Germinal center (tissue), 1 donor: ENCODE measurements at places on chromosomes 2 and 18.

GRCh38 chr2:153808679-153809078 is 63.0 kb upstream of the GALNT13 start:
- no peak for DNase-seq

DNA sequence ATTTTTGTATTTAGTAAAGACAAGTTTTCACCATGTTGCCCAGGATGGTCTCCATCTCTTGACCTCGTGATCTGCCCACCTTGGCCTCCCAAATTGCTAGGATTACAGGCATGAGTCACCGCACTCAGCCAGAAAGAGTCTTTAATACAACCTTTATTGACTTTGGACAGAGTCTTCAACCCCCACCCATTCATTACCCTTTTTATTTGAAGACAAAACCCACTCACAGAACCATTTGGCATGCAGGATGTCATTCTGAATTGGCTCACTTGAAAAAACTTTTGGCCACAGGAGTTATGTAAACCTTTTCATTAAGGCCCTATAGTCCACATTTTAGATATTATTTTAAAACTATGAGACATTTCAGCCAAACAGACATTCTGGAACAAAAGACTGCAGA is 217.9 kb upstream of the RND3 start:
- DNase-seq, result no peak

- DNase-seq, result no peak
These were observed 27.3 kb downstream of the RFTN2 start for GRCh38 chr2:197647961-197648690.

DNA sequence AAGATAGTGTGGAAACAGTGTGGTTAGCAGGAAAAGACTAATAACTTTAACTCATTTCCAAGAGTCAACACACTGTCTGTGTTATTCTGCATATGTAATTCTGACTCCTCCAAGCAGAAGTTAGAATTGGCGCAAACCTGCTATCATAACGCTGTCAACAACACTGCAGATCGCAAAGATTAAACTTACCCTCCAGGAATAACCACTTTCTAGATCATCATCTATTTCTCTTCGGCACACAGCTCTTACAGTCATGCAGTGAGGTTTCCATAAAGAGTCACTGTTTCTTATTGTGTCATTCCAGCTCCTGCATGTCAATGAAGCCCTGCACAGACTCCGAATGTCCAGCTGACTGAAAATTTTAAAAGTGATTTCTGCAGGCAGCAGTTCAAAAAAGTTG is 2.4 kb downstream of the FBXO48 start:
- no peak for DNase-seq

DNA sequence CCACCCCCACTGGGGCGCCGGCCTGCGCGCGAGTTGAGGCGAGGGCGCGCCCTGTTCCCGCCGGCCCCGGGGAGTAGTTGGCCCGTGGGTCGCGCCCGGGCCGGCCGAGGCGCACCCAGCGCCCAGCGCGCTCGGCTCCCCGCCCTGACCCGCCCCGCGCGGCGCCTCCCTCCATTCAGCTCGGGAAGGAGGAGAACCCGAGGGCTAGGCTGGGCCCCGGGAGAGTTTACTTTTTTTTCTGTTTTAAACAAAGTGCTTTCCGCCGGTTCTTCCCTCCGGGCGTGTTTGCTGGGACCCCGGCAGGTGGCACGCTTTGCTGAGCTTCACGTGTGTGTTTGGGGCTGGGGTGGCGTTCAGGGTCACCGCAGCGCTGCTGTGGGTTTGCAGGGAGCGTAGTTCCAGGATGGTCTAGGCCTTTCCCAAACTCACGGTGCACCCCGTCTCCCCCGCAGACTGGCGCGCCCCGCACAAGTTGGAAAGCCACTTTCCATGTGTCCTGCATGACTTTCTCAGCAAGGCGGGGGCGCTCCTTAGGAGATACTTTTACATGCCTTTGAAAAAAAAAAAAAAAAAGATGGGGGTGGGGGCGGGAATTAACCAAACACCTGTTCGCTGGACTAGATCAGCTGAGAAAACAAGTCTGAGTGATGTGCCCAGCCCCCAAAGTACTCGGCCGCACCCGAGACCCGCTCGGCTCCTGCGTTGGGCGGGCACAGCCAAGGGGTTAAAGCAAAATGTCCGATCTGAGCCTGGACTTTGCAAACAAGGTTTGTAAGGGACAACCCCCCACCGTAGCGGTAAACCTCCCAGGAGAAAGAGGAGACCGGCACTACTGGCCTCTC is 825 bp downstream of the ITGA6 start:
- DNase-seq, result peak; percentile 40

- no peak for DNase-seq
These were observed 22.0 kb upstream of the POLR1B start for GRCh38 chr2:112520234-112520783.

GRCh38 chr2:60033325-60033724 is 520.1 kb downstream of the BCL11A start:
- no peak for DNase-seq

DNA sequence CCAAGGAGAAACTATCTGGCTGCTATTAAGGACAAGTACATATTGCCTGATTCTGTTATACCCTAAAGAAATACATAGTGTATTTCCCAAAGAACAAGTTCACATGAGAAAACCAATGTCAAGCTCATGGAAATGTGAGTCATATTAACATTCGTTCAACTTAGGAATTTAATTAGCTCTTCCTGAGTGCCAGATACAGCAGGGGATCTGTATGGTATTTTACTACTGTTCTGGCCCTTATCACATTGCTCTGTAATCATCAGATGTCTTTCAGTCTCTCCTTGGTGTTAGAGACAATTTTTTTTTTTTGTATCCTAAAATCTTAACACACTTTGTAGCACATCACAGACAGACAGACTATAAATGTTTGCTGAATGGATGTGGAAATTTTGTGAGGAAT is 395.0 kb upstream of the CRIM1 start:
- DNase-seq, result no peak

GRCh38 chr2:177175917-177176668 is 36.5 kb upstream of the HNRNPA3 start:
- no peak for DNase-seq

- no peak for DNase-seq
These were observed 1062.7 kb downstream of the DSC3 start for GRCh38 chr18:29979881-29980280.

DNA sequence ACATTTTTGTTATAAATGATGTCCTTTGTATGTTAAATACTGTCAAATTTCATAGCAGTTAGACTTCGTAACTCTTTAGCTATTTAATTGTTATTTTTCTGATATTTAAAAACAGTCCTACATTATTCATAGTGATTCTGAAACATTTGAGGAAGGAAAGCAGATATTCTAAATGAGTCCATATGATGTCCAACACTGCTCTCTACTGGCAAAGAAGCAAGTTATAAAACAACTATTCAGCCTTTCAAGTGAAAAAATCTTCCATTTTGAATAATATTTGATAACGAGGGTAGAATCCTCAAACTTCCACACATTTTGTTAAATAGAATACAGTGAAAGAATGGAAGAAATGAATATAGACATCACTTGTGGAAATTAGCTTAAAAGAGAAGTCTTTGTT is 220.8 kb downstream of the GULP1 start:
- no peak for DNase-seq

DNA sequence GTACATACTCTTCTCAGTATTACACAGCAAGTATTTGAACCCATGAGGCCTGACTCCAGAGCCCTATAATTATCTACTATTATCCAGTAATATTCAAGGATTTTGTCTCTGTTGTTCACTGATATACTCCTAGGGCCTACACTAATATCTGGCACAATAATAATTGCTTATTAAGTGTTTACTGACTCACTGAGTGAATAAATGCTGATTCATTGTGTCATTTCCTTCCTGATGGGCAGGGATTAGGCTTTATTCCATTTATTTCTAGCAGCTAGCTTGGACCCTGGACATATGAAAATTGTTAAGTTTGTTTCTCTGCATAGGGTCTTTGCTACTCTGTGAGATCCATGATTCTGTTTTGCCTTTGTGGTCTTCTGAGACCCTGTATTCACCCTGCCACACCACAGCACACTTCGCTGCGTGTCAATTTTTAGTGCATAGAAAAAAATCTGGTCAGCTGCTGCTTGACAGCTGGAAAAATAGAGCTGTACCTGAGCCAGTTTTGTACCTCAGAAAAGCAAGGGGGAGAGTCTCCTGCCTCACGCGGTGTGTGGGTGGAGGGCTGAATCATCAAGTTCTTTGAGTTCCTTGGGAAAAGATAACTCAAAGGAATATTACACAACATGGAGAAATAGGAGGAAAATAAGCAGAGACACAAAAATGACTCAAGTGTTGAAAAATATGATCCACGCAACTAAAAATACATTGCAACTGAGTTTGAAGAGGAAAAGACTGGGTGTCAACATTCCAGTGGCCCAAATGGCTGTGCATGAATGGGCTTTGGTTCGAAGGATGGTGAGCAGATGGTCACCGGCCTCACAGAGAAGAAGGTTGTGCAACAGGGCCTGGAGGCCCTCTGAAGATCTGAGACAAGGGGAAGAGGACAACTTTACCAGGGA is 18.9 kb upstream of the DPP4 start:
- no peak for DNase-seq

- DNase-seq, result no peak
These were observed 237.9 kb downstream of the BABAM2 start for GRCh38 chr2:28128281-28128950.

DNA sequence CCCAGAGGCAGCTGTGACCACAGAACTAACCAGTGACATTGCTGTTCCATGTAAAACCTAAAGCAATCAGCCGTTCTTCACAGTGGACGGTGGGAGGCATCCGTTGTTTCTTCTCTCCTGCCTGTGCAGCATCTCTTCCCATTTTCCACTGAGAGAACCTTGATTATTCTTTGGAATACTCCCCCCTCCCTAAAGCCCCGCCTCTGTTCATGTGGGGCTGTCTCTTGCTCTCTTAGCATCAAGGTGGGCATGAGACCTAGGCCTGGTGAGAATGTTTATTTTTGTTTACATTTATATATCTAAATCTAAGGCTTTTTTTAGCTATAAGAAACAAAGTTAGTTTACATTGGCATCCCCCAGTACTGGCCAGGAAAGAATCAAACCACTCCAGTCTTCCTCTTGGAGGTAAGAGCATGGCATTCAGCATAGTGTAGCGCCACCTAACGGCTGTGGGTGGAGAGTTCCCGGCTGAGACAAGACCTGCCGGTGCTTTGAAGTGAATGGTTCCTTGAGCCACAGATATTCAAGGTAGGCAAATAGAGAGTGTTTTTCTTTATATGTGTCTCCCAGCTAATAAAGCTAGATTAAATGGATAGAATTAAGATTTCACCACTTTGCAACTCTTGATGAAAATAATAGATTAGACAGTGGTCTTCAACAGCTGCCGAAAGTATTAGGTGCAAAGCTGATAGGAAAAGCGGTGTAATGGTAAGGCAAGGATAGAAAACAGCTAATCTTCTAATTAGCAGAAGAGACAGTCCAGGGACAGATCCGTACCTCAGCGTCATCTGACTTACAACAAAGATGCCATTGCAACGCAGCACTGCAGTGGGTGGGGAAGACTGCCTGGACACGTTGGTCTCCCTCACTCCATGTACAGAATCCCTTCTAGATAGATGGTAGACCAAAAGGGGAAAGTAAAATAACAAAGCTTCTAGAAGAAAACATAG is 219.6 kb upstream of the RAB12 start:
- peak; percentile 17 for DNase-seq

GRCh38 chr2:111697560-111697959 is 186.4 kb downstream of the ANAPC1 start:
- DNase-seq, result no peak

DNA sequence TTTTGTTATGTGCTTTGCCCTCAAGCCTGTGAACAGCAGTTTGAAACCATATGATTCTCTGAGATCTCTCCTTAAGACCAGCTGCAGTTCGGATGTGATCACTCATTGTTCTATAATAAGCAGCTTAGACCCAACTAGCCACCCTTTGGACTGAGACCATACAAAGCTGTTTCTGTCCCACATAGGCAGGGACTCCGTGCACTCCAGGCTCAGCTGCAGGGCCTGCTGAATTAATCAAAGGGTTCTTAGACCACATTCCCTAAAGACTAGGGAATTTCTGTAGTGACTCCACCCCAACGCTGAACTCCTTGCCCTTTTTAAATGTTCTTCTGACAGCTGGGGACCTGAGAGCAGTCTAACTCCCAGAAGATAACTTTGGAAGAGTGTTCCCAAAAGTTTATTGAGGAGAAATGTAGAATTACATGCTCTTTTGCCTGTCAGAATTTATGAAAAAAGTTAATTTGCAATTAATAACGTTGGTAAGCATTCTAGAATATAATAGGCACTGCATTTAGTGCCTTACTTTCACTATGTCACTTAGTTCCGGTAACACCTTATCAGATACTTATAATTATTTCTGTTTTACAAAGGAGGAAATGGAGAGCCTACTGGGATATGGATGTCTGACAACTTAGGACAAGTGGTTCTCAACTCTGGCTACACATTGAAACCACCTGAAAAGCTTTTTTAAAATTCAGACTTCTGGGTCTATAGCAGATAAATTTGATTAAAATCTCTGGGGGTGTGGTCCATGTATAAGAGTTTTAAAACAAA is 42.3 kb downstream of the GULP1 start:
- no peak for DNase-seq

DNA sequence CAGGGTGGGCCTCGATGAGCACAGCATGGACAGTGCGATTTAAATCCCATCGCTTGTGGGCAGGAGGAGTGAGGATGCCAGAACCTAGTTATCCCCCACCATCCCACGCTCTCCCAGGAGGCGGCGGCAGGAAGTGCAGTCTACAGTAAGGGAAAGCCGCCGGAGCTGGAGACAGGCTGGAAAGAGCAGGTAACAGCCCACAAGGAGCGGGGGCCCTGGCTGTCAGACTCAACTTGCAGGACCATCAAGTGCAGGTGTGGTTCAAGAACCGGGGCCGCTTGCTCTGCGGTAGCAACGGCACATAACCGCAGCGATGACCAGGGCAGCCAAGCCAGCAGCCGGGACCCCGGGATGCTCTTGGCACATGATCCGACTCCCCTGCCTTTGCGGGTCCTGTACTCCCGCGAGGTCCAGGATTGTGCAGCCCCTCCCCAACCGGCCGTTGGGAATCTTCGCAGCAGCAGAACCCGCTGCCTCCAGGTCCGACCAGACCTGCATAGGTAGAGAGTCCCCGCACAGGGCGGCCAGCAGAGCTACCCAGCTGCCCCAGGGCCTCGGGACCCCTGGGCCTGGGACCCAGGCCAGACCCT is 82.1 kb downstream of the BIN1 start:
- DNase-seq, result no peak

DNA sequence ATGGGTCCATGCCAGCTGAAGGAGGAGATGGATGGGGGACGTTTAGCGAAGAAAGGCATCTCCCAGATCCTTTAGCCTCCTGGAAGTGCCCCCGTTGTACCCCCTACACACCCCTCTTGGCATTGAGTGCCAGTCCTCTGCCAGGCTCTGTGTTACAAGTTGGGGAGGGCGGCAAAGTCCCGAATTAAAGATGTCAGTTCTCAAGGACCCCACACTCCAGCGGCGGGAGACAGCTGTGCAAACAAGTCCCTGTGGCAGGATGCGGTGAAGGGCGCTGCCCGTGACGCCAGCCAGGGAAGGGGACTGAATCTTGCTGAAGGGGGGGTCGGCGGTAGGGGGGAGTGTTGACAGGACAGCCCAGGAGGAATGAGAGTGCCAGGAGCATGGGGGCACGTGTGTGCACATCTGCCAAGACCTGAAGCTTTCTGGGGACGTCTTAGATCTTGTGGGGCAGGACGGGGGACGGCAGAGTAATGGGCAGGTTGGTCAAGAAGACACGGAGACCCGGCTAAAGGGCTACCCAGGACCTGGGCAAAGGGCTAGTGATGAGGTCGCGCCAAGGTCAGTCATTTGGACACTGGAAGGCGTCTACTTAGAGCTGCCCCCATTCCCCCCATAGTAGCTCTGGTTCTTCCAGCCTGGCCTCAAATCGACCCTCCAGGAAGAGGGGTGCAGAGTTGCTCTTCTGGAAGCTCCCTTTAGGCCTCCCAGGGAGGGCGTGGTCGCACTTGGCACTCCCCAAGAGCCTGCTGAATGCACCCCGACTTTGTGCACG is 2.8 kb upstream of the CTDSP1 start:
- peak; percentile 22 for DNase-seq
